ENCODE measurements at places on chromosomes 2 and 18.

DNA sequence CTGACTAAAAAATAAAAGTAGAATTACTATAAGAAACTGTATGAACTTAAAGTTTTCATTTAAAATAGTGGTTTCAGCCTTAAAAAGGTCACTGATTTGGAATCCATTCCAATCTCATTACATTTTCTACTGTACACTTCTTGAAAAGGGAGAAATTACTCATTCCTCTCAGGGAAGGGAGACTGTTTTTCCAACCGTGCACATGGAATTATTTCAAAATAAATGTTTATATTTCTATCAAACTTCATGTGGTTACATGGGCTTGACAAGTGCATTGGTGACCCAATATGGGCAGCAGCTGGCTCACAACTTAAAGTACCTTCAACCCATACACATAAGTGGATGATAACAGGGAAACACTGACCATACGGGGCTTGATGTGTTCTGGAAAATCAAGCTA is 324.5 kb upstream of the THUMPD2 start:
- no peak for DNase-seq

DNA sequence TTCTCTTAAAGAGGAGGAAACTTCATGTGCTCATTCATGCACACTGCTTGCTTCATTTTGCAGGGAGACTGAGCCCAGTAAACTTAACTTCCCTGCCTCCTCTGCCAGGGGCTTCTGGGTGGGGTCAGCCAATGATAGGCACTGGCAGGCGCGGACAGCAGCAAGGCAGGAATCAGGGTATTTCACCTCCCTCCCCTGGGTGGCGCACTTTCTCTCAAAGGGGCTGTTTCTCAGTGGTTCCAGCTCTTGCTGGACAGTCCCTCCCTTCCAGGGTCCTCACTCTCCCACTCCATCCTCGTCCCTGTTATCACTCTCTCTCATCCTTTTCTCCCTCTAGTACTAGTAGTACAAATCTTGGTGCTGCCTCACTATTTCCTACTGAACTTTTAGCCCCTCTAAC is 320.5 kb upstream of the ZNF521 start:
- DNase-seq: no peak

- no peak for DNase-seq
These were observed 63.0 kb upstream of the SMAD2 start for GRCh38 chr18:47993409-47993808.

- no peak for DNase-seq
These were observed 238.5 kb downstream of the MTX2 start for GRCh38 chr2:176507786-176508185.

DNA sequence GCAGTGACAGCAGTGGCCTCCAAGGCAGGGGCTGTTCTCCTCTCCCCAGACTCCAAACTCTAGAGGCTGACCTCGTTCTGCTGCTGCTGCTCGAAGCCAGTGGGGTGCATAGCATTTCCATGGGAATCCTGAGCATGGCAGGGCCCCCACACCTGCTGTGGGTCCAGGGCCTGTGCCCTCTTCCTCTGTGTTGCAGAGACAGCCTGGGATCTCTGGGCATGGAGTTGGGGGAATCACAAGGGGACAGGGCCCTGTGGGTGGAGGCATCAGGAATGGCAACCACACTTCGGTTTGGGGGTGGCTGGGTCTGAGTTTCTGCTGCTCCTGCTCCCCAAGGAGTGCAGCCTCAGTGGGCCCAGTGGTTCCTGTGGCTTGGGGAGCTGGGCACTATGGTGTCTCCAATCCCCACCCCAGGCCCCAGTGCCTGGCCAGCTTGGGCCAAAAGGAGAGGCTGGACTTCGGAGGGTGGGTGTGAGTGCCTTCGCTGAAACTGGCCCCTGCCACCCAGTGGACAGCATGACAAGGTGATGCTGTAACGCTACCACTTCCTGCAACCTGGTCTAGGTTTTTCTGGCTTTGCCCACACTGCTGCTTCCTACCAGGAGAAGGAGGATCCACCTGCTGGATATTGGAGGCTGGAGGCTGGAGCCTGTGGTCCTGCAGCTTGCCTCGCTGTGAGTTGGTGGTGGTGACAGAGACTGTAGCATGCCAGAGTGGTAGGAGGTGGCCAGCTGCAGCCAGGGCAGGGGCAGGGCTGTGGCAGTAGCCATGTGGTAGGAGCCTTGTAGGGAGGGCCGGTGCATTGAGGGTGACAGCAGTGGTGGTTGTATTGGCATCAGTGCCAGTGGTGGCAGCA is 56.6 kb downstream of the SOWAHC start:
- DNase-seq: no peak

DNA sequence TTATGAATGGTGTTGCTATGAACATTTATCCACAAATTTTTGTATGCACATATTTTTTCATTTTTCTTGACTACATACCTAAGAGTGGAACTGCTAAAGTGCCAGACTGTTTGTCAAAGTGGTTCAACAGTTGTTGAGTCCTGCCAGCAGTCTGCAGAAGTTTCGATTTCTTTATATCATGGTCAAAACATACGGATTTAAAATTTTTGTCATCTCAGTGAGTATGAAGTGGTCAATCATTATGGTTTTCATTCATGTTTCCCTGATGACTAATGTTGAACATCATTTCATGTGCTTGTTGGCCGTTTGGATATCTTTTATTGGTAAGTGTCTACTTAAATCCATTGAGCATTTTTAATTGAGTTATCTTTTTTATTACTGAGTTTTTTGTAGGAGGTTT is 39.2 kb downstream of the CCDC138 start:
- no peak for DNase-seq

- no peak for DNase-seq
These were observed 62.5 kb downstream of the CERS6 start for GRCh38 chr2:168518555-168519066.

DNA sequence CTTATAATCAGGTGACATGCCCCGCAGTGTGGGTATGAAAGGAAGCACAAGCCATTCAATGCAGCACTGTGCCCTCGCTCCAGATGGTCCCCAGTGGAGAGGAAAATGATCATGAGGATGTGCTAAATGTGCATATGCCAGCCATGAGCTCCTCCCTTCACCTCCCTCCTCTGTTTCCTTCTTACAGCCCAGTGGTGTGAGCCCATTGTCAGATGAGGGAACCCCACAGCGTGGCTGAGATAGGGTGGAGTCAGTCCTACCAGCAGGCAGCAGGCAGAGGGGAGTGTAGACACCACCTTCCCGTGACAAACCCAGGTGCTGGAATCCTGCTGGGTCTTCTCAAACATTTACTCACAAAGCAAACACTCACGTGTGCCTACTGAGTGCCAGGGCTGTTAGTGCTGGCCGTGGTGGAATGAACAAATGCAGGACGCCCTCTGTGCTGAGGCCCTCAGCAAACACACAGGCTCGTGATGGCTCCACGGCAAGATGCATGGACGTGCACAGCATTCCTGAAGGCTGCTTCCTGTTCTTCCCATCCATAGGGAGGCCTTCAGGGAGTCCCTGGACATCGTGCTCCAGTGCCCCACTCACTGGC is 181.7 kb upstream of the TPO start:
- no peak for DNase-seq

Measured in tibial artery (tissue), 4 donors.